Smooth muscle cell of the brain vasculature (primary cell): ENCODE measurements at places on chromosomes 6 and 20.

DNA sequence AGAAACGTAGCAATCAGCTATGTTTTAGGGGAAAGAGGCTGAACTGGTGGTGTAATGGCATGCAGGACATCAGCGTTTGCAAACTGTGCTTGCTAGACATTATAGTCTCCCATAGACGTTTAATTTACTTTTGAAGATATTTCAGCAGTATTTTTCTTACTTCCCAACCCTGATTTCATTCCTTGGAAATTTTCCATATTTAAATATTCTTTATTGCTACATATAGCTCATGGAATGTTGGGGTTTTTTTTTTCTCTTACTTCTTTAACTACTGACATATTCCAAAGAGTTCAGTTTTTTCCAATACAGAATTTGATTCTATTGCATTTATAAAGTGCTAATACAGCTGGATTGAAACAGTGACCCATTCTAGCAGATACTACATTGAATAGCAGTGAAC lies 694.4 kb upstream of the CITED2 start:
- DNase-seq: no peak

- DNase-seq: peak; percentile 51
These were observed 78.6 kb upstream of the AKAP12 start for GRCh38 chr6:151160929-151161757.

DNA sequence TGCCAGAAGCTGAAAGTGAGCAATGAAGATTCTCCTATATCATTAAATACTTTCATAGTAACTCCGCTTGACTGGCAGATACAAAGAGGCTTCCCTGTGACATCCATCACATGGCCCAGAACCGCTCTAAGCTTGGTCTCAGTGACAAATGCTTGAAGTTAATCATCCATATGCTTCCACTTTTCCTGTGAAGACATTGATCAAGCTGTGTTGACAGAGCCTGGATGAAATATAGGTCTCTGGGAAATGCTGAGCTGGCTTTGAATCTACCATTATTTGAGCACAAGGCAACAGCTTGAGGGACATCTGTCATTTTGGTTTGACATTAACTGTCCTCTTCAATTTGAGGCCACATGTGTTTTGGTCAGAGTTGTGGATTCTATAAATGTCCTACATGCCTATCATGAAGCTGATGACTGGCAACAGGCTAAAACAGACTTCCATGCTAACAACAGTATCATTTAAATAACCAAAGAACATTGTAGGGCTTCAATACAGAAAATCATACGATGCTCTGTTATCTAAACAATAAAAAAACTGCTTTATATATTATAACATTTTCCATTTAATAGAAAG lies 402.2 kb upstream of the IRAK1BP1 start:
- no peak for DNase-seq

GRCh38 chr6:127117979-127118297 lies 533 bp upstream of the RSPO3 start:
- DNase-seq: no peak

DNA sequence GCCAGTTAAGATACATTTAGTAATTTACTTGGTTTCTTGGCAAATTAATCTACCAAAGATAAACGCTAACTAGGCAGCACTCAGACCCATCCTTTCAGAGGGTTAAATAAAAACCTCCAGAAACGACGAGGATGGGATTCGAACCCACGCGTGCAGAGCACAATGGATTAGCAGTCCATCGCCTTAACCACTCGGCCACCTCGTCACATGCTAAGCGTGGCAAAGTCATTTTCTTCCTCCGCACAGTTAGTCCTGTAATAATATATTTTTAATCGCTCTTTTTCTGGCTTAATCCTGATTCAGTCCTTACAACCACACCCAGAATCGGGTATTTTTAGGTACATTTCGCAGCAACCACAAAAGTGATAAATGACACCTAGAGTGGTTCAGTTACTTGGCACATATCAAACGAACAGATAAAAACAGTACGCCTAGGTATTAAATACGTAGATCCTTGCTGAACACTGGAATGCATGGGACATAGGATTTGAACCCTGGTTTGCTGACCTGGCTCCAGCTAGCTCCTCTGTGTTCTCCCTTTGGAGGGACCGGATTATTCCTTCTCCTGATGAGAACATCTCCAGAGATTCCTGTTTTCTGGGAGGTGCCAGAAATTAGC lies 71.6 kb downstream of the GPX5 start:
- no peak for DNase-seq

- DNase-seq: no peak
These were observed 13.0 kb downstream of the PCK1 start for GRCh38 chr20:57573894-57574293.

- no peak for DNase-seq
These were observed 8.1 kb upstream of the SERPINB9 start for GRCh38 chr6:2911171-2911570.

- DNase-seq: no peak
These were observed 19.0 kb downstream of the ZNF133 start for GRCh38 chr20:18307301-18307700.
